ENCODE measurements at places on chromosomes 4 and X.

DNA sequence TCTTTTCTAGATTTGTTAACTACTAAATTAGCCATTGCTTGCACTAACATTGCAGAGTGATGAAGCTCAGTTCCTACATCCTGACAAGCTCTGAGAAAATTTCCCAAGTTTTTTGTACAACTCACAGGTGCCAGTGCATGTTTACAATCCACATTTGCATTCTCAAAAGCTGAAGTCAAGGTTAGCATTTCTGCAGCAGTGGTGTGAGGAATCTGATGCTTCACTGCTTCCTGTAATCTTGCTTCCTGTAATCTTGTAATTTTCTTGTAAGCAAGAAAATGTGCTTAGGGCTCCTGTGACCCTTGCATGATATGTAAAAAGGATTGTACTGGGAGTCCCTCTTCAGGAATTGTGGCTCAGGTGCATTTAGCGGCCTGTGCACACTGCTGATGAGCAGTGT is 207.4 kb upstream of the CXCL13 start:
- no peak for DNase-seq

GRCh38 chr4:16843831-16844508 is 54.5 kb downstream of the LDB2 start:
- peak; percentile 75 for DNase-seq

- no peak for DNase-seq
Observed at GRCh38 chr4:1972414-1972813, 36.4 kb downstream of the NELFA start.

DNA sequence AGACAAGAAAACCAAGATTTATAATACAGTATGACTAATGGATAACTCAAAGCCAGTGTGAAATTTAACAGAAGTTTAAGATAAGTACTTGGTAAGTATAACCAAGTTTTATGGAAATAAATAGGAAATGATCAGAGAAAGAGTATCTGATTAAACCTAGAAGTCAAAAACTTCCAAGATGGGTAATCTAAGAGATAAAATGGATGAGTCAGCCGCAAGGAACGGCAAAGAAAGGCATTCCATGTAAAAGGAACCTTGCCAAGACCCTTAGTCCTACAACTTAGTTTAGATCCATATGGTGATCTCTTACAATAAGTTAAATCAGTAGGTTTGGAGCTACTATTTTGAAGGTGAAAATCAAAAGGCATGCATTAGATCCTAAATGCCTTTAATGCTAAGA is 34.8 kb downstream of the LIN54 start:
- DNase-seq = peak; percentile 5

GRCh38 chr4:65069177-65069576 is 601.1 kb downstream of the EPHA5 start:
- DNase-seq = no peak

DNA sequence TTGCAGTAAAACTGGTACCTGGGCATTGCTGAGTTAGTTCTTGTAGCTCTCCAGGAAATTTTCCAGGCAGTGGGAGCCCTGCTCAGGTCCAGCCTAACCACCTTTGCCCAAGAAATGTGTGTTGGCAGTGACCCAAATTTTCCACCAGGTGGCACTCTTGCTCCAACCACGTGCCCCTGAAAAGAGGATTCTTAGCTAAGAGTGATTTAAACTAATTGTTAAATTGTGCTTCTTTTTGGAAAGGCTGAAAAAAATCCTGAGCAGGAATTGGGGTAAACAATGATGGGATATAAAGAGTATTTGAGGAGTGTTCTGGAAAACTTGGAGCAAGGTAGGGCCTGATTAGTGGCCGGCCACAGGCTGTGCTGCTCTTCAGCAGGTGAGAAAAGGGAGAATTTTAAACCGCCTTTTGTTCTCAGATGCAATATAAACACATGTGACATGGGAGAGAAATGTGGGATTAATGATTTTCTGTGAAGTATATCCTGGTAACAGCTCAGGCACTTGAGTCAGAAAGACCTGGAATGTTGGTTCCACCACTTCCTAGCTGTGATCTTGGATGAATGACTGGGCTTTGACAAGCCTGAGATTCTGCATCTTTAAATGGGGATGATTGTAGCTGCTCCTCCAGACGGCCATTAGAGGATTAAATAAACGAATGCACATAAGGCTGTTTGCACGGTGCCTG is 219.6 kb downstream of the PTTG2 start:
- peak; percentile 77 for DNase-seq

DNA sequence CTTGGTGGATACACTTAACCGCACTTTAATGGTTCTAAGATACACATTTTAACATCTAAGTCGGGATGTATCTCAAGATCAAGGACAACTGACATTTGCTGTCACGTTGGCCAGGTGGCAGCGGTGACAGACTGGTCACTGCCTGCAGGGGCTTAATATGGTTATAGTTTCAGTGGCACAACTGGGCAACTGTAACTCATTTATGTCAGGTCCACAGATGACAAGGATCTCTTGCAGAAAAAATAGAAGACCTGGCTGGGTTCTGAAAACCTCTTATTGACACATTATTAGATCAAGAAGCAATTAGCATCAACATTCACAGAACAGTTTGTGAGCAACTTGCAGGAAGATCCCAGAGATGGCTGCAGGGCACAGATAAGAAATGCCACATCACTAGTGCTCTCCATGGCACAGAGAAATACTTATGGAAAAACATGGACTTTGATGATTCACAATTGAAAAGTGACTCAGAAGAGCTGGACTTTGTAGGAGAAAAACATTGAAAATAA is 99.6 kb upstream of the SORBS2 start:
- DNase-seq = peak; percentile 43

Data from astrocyte of the spinal cord (primary cell).